ENCODE measurements at places on chromosomes 13 and 19. TPM values are rescaled to one million over a fixed set of nuclear protein-coding genes. Genes with fewer than 3 reads are reported as not detected.
A peak's percentile ranks its signal among the peaks of the same experiment; 100 is the strongest.

DNA sequence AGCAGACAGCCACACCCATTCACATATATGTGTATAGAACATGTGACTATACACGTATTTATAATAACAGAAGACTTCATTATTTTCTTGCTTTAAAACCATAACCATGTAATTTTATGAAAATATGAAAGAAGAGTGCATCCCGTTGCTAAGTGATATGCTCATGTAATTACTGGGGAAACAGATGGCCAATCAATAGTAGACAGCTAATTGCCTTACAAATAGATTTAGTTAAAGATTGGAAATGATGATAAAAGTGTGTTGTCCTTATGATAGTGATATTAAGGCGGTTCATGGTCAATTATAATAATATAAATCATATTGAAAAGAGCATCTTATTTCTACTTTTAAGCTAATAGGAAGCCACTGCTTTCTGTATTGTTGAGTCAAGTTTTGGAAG, 95.9 kb downstream of the RFC3 start:
- no peak for DNase-seq
- H3K4me1 ChIP-seq = no peaks in the 10 kb centered on the region
- H3K27me3 ChIP-seq = no peaks in the 10 kb centered on the region
- no peaks in the 10 kb centered on the region for H3K36me3 ChIP-seq
- H3K27ac ChIP-seq = no peak overlapping the region
- no peak overlapping the region for H3K4me3 ChIP-seq

PEX11G gene
- total RNA-seq = not detected

DNA sequence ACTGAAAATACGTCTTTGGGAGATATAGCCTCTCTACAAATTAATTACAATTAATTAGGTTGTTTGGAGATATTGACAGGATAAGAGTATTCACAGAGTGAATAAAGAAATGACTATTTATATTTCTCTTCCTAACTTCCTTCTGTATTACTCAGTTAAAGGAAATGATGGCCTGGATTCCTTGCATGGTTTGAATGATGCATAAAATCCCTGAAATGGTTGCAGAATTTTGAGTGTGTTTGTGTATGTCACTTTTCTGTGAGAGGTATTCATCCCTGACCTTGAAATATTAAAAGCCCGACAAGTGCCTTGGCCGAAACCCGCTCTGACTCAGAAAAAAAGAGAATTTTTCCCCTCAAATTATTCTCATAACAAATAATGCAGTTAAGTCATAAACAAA, 90.0 kb downstream of the PDS5B start:
- no peak overlapping the region for H3K27ac ChIP-seq
- H3K4me1 ChIP-seq = no peaks in the 10 kb centered on the region
- H3K4me3 ChIP-seq = no peak overlapping the region
- no peak for DNase-seq

CLEC4G gene
- total RNA-seq = 6.2 TPM

DNA sequence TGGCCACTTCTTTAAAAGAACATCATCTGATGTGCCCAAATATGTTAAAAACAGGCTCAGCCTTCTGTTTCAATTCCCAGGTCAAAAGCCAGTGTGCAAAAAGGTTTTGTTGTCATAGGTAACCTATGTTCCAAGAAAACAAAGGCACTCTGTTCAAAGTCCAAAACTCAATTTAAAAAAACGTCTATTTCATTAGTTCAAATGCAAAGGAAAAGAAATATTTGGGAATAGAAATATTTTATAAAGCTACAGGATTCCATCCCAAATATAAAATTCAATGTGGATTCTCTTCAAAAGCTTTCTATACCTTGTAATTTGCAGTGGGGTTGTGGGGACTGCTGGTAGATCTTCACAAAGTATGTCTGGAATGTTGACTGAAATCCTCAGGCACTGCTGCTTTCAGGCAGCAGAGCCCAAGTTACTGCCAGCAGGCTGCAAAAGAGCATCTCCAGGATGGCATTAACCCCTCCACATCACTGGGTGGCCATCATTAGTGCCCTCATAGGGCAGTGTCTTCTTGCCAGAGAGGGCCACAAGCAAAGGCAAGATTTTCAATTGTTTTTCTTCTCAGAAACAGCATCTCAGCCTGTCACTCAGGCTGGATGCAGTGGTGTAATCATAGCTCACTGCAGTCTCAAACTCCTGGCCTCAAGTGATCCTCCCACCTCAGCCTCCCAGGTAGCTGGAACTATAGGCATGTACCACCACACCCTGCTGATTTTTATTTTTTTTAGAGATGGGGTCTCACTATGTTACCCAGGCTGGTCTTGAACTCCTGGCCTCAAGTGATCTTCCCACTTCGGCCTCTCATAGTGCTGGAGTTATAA, 22.8 kb upstream of the STK24 start:
- no peak overlapping the region for H3K4me3 ChIP-seq
- no peaks in the 10 kb centered on the region for H3K36me3 ChIP-seq

KLK8 gene
- total RNA-seq = not detected

MYO1F gene
- 29.6 TPM for total RNA-seq

DNA sequence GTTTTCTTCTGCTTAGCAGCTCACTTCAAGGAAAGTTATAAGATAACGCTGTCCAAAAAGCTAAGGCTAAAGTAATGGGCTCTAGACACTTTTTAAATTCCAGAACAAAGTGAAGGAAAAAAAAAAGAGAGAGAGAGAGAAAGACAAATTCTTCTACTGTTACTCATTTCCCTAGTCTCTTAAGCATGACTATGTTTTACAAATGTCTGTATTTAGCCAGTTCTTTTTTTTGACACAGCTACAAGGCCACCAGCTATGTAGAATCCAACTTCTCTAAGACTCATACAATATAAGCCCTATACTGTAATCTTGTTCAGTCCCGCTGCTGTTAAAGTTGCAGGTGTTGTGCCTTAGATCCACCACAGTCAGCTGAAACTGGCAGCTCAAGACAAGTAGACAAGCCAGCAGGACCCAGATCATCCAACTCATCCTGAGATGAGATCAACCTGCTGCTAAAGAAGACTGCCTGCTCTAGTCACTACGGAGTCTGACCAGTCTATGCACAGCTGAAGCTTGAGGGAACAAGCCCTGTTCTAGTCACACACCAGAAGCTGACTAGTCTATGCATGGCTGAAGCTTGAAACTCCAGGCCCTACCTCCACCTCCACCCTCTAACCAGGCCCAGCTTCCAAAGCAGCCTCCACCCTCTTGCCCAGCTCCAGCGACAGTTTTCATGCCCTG, 10.3 kb upstream of the ZNF83 start:
- DNase-seq = no peak
- H3K27me3 ChIP-seq = no peaks in the 10 kb centered on the region
- H3K4me3 ChIP-seq = peak overlapping the region; percentile 56
- H3K36me3 ChIP-seq = peaks cover 17% of the 10 kb centered on the region

GRCh38 chr13:46274094-46274698, 62.5 kb downstream of the LRRC63 start:
- H3K36me3 ChIP-seq = no peaks in the 10 kb centered on the region
- H3K4me3 ChIP-seq = no peak overlapping the region
- H3K27ac ChIP-seq = no peak overlapping the region

THAP8 gene
- total RNA-seq = 6.4 TPM

TMEM190 gene
- not detected for total RNA-seq

DNA sequence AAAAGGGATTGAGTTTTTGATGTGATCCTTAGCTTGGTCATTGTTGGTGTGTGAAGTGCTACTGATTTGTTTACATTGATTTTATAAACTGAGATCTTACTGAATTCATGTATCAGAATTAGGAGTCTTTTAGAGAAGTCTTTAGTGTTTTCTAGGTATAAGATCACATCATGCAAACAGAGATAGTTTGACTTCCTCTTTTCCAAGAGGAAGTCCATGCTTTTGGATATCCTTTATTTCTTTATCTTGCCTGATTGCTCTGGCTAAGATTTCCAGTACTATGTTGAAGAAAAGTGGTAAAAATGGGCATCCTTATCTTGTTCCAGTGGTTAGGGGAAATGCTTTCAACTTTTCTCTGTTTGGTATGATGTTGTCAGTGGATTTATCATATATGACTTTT, 561.2 kb upstream of the SLITRK1 start:
- no peak for DNase-seq
- no peaks in the 10 kb centered on the region for H3K27me3 ChIP-seq
- H3K4me3 ChIP-seq = no peak overlapping the region

C2CD4C gene
- total RNA-seq = 1.6 TPM

GRCh38 chr13:38444904-38445303, 95.3 kb downstream of the UFM1 start:
- no peaks in the 10 kb centered on the region for H3K36me3 ChIP-seq
- H3K4me3 ChIP-seq = no peak overlapping the region
- H3K27me3 ChIP-seq = no peaks in the 10 kb centered on the region
- no peaks in the 10 kb centered on the region for H3K4me1 ChIP-seq
- no peak overlapping the region for H3K27ac ChIP-seq

LYPD3 gene
- total RNA-seq = not detected

ATP1A3 gene
- total RNA-seq = 0.14 TPM

DNA sequence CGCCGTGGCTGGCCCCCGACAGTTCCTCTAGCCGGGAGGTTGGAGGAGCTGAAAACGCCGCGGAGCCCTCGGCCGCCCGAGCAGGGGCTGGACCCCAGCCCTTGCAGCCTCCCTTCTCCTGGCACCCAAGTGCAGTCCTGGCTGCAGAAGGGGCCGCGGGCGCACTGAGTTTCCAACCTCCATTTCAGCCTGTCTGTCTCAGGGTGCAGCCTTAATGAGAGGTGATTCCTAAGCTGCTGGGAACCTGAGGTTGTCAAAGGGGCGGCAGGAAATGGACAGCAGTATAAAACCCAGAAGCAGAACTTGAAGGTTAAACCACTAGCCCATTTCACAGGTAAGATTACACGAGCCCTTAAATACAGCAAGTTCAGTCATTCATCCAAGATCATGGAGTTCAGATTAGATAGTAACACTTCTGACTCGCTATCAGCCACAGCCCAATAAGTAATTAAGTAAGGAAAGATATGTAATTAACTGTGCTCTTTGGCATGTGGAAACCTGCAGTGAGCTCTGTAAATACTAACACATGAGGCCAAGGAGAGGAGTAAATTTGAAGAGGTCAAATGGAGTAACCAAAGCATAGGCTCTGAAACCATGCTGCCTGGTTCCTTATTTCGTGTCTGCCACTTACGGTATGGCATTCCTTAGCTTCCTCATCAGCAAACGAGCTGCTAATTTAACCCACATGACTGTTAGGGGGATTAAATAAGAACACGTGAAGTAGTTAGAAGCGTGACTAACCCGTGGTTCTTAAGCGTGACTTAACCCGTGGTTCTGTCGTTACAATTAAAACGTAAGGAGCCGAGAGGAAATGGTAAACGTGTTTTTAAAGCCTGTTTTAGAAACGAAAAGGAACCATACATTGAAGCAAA, 686 bp downstream of the SETDB2 start:
- H3K4me3 ChIP-seq = peak overlapping the region; percentile 83
- H3K36me3 ChIP-seq = no peaks in the 10 kb centered on the region
- H3K27ac ChIP-seq = peak overlapping the region; percentile 94

Data from thoracic aorta (tissue), 2 donors.